Stimulated activated CD8-positive, alpha-beta memory T cell treated with anti-CD3 and anti-CD28 coated beads, Interleukin-4, amount 100 ng/mL, for 4 hours (primary cell): ENCODE measurements at places on chromosomes 4 and X.

- no peak for DNase-seq
Observed at GRCh38 chr4:151407466-151408379, 1.3 kb upstream of the FHIP1A start.

GRCh38 chrX:136750364-136750763, 30.4 kb downstream of the ARHGEF6 start:
- no peak for DNase-seq

GRCh38 chrX:1493877-1494510, 41.3 kb upstream of the ASMTL start:
- no peak for DNase-seq

GRCh38 chrX:28850955-28851354, 263.7 kb downstream of the IL1RAPL1 start:
- no peak for DNase-seq

DNA sequence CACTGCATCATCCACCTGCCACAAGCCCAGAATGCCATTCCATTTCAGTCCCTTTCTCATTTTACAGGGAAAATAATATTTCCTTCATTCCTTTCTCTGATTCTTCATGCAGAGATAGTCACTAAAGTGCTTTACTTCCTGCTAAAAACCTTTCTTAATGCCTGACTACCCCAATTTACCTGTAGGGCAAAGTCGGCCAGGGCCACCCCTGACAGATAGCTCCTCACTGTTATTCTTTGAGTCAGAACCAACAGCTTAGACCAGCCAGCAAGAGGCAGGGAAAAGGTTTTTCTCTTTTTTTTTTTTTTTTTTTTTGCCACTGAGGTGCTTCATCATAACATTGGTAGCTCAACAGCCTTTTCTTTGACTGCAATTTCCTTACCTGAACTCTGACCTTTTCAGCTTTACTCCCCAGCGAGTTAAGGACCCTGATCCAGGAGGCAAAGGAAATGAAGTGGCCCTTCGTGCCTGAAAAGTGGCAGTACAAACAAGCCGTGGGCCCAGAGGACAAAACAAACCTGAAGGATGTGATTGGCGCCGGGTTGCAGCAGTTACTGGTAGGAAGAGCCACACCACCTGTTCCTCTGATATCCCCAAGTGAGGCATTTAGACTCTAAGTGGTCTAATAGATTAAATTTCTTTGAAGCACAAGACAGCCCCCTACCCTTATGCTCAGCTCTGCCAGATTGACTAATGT, 85.0 kb downstream of the ALPK1 start:
- no peak for DNase-seq

DNA sequence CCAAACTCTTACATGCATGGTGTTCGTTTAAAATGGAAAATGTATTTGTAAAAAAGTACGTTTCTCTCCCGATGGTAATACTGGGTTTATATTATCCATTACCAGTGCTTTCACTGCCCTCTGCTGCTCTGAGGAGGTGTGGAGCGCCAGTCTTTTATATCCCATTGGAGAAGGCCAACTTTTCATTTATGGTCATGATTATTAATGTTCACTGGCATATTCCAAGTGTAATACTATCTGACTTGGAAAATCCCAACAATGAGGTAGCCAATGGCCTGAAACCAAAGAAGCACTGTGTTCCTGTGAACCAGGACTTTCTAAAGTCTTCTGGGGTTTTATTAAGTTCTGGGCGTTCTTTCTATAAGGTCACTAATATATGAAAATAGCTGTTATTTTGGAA, 80.7 kb downstream of the SYNPO2 start:
- no peak for DNase-seq

GRCh38 chr4:181564625-181565024, 678.6 kb upstream of the TENM3 start:
- no peak for DNase-seq

GRCh38 chr4:93313197-93313596, 515.4 kb upstream of the ATOH1 start:
- no peak for DNase-seq

DNA sequence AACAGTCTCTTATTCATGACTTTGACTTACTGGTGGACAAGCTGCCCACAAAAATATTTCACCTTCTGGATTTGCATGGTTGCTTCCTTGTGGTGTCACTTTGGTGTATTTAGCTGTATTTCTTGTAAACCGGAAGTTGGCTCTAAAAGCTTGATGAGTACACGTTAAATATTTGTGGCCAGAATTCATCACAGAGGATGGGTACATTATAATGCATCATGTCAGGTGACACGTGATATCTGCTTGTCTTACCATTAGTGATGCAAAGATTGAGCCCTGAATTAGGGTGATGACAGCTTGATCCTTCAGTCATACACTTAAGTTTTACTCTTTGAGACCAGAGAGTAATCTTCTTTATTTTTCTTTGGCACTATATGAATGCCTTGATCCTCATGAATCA, 188.3 kb upstream of the RPS6KA3 start:
- no peak for DNase-seq

GRCh38 chrX:63656871-63657580, 128.0 kb downstream of the ARHGEF9 start:
- no peak for DNase-seq

DNA sequence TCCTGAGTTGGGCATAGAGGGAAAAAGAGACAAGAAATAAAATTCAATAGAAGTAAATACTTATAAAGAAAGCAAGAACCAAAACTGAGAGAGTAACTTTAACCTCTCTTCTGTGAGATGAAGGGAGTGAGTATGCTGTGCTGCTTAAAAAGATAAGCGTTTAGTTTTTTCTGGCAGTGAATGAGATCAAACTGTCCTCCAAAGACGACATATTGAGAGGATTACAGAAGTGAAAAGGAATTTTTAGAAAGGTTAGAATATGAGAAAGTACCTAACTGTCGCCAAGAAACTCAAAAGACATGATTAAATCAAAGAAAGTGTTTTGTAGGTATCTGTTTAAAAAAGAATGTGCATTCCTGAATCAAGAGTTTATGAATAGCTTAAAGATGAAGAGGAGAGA, 16.0 kb downstream of the GAB1 start:
- no peak for DNase-seq

DNA sequence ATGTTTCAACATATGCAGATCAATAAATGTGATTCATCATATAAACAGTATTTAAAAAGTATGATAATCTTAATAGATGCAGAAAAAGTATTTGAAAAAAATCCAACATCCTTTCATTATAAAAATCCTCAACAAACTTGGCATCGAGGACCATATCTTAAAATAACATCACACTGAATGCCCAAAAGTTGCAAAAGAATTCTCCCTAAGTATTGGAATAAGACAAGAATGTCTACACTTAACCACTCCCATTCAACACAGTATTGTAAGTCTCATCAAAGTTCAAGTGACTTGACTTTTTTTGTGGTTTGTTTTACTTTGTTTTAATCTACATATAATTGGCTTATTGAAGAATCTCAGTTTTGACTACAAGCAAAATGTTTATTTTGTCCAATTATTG, 779.0 kb upstream of the SLIT2 start:
- no peak for DNase-seq

DNA sequence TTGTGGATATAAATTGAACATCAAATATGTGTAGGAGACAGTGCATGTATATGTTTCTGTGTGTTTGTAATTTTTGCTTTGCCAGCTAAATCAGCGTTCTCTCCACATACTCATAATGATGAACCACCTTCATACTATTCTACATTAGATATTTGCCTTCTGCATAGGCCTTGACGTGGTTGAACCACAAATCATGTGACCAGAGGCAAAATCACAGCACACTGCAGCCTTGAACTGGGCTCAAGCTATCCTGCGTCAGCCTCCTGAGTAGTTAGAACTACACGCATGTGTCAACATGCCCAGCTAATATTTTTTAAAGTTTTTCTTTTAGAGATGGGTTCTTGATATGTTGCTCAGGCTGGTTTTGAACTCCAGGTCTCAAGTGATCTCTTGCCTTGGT, 9.5 kb downstream of the UBQLN2 start:
- DNase-seq, result no peak

DNA sequence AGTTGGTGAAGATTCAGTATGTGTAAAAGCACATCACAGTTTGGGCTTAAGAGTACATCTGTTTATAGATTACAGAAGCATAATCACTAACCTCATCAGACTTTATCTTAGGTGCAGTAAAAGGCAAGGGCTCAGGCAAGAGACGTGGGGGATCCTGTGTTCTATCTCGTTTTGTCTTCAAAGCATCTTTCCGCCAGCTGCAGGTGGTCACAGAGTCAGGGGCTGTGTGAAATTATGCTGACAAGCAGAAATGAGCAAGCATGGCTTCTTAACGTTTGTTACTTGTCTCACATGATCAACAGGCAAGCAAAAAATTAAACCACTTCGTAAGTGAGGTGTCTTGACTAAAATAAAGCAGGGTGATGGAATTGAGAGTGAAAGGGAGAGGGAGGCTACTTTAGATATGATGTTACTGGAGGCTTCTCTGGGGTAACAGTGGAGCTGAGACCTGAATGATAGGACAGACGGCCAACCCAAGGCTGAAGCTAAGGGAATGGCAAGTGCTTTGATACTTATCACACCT, 1.4 kb upstream of the TEC start:
- no peak for DNase-seq

GRCh38 chr4:49000806-49001205, 14.7 kb downstream of the CWH43 start:
- DNase-seq, result no peak

DNA sequence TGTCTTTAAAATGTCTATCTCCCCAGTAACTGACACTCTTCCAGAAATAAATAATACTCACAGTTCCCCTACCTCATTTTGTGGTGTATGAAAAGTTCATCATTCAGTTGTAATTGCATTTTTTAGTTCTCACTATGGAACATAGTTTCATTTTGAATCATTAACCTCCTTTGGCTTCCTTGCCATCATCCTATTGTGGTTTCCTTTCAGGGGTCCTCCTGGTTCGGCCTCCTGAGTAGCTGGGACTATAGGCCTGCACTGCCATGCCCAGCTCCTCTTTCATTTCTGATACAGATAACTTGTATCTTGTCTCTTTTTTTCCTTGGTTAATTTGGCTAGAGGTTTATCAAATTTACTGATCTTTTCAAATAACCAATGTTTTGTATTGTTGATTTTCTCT, 23.1 kb upstream of the BLTP1 start:
- DNase-seq, result no peak
